Right hindlimb (tissue), 1 donor: ENCODE measurements at places on chromosomes 1 and 21.

- DNase-seq, result peak; percentile 48
These were observed 24.6 kb downstream of the HMGN2 start for GRCh38 chr1:26496861-26497260.

DNA sequence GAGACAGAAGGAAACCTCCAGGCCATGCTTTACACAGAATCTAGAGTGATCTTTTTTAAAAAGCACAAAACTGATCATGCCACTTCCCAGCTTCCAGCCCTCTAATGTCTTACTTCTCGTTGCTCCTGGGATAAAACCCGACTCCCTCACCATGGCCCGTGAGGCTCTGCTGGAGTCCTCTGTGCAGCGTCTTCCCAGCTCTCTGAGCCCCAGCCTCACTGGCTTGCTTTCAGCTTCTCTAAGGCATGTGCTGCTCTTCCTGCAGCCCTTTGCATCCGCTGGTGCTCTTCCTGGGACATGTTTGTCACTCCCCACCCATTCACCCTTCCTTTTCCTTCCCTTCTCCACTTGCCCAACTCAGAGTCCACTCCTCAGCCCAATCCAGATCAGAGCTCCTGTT, 184.1 kb downstream of the AK5 start:
- DNase-seq, result no peak

- no peak for DNase-seq
These were observed 151.1 kb downstream of the ZNF281 start for GRCh38 chr1:200258447-200259375.

DNA sequence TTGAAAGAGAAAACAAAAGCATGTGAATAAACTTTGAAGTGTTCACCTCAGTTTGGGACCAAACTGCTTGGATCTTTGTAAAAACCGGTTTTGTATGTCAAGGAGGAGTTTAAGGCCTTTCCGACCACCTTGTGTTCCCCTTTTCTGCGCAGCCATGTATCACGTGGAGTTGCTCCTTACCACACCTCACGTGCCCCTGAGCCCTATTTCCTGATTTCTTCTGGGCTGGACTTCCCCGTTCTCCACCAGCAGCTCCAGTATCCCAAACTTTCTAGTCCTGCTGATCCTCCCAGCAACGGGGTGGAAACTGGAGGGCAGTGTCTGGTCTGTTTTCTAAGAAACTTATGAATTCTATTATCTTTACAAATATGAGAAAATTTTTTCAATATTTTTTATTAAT, 1.6 kb upstream of the SH3D21 start:
- peak; percentile 14 for DNase-seq

- DNase-seq, result no peak
These were observed 344.6 kb upstream of the AJAP1 start for GRCh38 chr1:4309676-4310320.

GRCh38 chr1:25072461-25072860, 142.4 kb upstream of the RUNX3 start:
- DNase-seq, result no peak

DNA sequence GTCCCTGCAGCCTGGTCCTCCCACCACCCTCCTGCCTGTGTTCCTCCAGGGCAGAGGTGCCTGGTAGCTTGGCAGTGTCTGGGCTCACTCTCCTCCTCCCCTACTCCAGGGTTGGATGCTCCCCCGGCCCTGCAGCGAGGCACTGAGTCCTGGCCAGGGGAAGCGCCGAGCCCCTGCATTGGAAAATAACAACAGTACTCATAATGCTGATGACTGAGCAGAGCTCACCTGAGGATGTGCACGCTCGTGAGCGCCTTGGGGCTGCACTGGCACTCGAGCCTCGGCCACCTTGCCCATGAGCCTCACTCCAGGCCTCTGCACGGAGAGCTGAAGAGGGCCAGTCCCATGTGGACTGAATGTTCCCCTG, 6.0 kb upstream of the ACTRT2 start:
- peak; percentile 2 for DNase-seq

GRCh38 chr1:20584890-20585289, 4.0 kb upstream of the CDA start:
- no peak for DNase-seq

GRCh38 chr1:201982082-201982622, 296 bp upstream of the RNPEP start:
- DNase-seq, result peak; percentile 87

DNA sequence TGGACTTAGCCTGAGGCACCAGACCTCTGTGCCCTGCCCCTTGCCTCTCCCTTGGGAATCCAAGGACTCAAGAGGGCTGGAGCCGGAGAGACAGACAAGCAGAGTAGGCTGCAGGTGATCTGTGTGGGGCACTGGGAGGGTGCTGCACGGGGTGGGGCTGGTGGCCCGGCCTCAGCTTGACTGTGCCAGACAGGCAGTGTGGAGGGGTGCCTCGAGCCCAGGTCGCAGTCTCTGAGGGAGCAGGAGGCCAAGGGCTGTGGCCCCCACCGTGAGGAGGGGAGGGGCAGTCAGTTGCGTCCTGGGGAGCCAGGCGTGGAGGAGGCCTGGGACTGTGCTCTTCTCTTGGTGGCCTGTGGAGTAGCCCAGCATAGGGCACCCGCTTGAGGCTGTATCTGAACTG, 4.0 kb downstream of the GABRD start:
- no peak for DNase-seq

DNA sequence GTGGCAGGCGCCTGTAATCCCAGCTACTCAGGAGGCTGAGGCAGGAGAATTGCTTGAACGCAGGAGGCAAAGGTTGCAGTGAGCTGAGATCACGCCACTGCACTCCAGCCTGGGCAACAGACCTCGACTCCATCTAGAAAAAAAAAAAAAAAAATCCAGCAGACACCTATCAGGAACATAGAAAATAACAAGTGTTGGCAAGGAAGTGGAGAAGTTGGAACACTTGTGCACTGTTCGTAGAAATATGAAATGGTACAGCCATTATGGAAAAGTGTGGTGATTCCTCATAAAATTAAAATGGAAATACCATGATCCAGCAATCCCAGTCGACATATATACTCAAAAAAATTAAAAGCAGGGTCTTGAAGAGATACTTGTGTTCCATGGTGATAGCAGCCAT, 12.0 kb upstream of the C1orf162 start:
- DNase-seq, result no peak

GRCh38 chr1:8711151-8711550, 106.3 kb downstream of the RERE start:
- DNase-seq, result no peak

- no peak for DNase-seq
These were observed 863 bp upstream of the PTPRC start for GRCh38 chr1:198637916-198638437.

DNA sequence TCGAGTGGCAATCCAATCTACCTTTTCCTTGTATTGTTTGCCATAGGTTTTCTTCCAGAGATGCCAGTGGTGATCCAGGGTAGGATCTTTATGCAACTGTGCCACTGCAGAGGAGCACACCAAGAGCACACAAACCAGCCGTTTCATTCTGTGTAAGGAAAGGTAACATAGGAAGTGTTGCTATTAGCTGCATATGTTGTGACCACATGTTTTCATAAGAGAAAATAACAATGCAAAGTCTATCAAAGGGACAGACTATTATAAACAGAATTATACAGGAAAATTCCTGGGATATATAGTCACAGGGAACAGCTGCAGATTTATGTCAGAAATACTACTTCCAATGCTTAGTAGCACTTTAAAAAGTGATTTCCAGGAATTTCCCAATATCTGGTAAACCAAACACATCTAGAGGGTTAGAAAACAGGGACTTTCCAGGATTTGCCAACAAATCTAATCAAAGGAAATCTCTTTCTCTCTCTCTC, 919 bp downstream of the CTSS start:
- no peak for DNase-seq

GRCh38 chr1:168763031-168763430, 34.0 kb upstream of the DPT start:
- no peak for DNase-seq

- DNase-seq, result peak; percentile 81
These were observed 22.2 kb upstream of the SPATA6 start for GRCh38 chr1:48493970-48494769.

DNA sequence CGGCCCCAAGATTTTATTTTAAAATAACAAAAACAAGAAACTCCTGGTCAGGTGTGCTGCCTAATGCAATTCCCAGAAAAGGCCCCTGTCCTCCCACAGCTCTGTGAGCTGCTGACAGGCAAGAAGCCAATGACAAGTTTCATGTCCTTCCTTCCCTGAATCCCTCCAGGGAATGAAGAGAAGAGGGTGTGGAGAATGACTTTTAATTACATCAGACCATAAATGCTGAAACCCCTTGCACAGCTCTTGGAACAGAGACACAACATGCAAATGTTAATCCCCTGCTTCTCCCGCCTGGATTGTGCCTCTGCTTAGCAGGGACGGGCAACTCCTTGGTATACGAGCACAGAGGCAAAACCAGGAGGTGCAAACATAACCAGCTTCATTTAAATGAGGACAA, 228.1 kb upstream of the CAMK1G start:
- DNase-seq, result no peak

- no peak for DNase-seq
These were observed 9.4 kb upstream of the TAL1 start for GRCh38 chr1:47241114-47242113.

DNA sequence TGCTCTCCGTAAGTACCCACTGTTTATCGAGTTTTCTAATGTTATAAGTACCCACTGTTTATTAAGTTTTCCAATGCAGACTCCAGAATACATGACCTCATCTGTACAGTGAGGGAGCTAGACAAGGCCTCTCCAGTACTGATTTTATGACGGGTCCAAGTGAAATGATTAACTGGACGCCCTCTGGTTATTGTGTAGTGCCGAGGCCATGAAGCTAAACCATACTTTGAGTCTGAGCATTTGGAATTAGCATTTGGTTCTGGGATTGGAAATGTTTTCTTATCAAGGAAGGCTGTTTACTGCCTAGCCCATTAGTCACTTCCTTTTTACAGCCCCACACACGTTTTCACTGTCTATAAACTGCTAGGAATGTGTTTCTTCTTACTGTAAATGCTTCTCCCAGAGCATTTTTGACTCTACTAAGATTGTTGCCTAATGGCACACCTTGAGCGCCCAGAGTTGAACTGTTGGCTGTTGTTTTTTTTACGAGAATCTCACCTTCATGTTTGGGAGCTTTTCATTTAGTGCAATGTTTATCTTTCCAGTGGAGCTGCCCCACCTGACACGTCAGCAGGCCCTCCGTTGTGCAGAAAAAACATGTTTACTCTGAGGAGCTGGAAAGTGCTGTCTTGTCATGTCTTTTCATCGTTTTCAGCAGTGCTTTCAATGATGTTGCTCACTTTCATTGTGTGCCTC, 26.9 kb downstream of the SPATA46 start:
- no peak for DNase-seq

DNA sequence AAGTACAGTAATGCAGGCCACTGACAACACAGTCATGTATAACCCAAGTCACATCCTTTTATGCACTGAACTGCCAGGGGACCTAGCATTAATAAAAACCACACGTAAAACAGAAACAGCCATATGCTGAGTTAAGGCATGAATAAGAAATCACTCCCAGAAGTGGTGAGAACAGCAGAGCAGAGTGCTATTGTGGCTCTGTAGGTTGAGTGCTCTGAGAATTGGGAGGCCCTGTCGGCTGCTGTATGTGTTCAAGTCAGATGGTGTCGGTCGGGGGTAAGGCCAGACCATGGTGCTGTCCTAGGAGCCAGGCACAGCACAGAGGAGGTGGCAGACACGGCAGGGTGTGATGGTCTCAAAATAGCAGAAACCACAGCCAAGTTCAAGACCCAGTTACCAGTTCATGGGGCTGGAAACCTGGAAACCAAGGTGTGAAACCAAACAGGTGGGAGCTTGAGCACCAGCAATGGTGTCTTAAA, 126.6 kb upstream of the COA6 start:
- no peak for DNase-seq

GRCh38 chr1:36307601-36308330, 1.6 kb downstream of the SH3D21 start:
- DNase-seq, result no peak

GRCh38 chr1:46458190-46458589, 31.4 kb upstream of the DMBX1 start:
- no peak for DNase-seq

GRCh38 chr1:28801461-28801860, 10.5 kb upstream of the OPRD1 start:
- no peak for DNase-seq

DNA sequence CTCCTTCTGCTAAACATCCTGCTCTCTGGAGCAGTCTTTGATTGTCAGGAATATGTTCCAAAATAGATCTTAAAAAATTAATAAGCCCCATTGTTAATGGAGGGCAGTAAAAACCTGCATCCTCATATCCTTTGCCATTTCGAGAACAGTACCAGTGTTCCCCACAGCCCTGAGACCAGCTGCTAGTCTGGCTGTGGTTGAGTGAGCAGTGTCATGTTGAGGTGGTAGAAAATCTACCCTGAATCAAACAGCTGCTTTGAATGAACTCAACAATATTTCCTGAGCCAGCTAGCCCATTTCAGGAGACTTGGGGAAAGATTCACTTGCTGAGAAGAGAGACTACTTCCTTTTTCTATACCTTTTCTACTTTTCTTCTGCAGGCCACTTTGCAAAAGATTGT, 24.4 kb downstream of the FABP3 start:
- no peak for DNase-seq

DNA sequence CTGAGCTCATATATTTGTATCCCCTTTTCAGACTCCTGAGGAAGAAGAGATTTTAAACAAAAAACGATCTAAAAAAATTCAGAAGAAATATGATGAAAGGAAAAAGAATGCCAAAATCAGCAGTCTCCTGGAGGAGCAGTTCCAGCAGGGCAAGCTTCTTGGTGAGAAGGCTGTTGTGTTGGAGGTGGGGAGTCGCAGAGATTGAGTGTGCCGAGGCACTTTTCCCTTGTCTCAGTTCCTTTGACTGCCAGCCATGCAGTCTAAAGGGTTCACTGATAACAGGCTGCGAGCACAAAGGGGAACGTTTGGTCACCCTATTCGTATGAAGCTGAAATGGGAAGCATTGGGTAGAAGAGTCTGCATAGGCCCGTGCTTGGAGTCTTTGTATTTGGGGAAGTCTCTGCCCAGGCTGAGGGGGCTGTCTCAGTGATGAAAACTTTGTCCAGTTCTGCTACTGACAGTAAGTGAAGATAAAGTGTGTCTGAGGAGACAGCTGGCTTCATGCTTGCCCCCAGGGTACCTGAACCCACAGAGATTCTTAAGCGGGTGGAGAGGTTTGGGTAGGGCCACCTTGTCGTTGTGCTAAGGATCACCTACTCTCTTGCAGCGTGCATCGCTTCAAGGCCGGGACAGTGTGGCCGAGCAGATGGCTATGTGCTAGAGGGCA, 2.8 kb downstream of the RPS8 start:
- DNase-seq, result no peak

DNA sequence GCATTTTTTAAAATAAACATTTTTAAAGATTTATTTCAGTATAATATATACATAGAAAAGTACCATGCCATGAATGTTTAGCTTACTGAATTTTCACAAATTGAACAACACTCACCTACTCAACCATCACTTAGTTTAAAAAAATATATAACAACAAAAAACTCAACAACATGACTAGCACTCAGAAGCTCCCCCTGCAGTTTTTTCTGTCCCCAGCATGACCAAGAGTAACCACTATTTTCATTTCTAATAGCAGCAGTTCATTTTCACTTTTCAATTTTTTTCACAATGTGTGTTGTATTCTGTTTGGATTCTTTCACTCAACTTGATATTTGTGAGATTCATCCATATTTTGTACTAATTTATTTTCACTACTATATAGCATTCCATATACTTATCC, 162.3 kb upstream of the POGK start:
- no peak for DNase-seq
